ENCODE measurements at places on chromosomes 1 and 21. TPM values are rescaled to one million over a fixed set of nuclear protein-coding genes. Genes with fewer than 3 reads are reported as not detected.

DNA sequence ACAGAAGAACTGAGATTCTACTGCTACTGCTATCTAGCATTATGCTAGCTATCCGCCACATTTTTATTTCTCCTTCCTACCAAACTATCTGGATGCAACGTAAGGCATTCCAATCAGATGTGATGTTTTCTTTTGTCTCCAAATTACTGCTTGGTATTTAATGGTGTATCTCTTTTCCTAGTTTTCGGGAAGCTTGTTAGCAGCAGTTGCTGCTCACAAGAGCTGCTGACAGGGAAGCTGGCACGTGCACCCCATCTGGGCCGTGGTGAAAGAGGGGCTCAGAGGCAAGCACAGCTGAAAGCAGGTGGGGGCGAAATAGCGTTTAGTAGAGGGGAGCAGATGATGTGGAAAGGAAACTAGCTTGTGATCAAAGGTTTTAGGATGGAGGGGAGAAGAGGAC, 57.3 kb downstream of the JAK1 start:
- H3K36me3 ChIP-seq = no peaks in the 10 kb centered on the region
- H3K4me3 ChIP-seq = no peak overlapping the region
- DNase-seq = no peak
- H3K27me3 ChIP-seq = no peaks in the 10 kb centered on the region

- H3K36me3 ChIP-seq = no peaks in the 10 kb centered on the region
- no peak overlapping the region for H3K4me3 ChIP-seq
- H3K27ac ChIP-seq = no peak overlapping the region
- no peak for DNase-seq
Measured at GRCh38 chr1:172477741-172478140, 33.9 kb upstream of the PIGC start.

The FMO2 gene
- total RNA-seq = 15.3 TPM

The RCAN3 gene
- 15.0 TPM for total RNA-seq

DNA sequence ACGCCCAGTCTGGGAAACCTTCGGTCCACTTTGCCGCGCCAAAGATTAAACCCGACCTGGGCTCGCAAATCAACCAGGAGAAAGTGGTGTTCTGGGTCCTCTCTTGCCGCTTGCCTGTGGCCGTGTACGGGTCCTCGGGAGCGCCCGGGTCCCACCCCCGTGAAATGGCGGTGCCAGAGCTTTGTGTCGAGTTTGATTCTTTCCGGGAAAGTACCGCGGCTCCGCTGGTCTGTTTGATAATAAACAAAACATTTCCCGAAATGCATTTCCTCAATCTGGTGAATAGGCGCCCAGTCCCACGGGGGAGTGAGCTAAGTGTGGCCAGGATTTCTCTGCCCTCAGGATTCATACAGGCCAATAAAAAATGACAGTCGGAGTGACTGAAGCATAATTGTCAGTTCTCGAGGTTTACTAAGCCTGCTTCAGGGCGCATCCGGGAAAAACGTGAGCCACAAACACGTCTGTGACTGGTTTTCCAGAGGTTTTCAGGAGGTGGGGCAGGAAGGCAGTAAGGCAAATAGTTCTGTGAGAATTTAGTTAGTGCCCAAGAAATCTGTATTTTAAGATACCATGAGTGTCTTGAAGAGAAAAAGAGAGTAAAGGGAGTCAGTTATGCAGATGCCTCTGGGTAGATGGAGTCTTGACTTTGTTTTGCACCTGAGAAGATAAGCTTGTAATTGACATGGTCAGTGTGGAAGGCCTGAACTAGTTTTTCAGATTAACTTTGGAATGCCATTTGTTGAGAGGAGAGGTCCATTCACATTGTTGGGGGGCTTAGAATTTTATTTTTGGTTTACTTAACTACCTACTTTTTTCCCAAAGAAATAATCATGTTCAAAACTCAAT, 675 bp downstream of the IFNAR1 start:
- peak overlapping the region; percentile 97 for H3K27ac ChIP-seq
- peak overlapping the region; percentile 99 for H3K4me3 ChIP-seq
- no peaks in the 10 kb centered on the region for H3K27me3 ChIP-seq
- no peaks in the 10 kb centered on the region for H3K36me3 ChIP-seq
- DNase-seq = peak; percentile 86

DNA sequence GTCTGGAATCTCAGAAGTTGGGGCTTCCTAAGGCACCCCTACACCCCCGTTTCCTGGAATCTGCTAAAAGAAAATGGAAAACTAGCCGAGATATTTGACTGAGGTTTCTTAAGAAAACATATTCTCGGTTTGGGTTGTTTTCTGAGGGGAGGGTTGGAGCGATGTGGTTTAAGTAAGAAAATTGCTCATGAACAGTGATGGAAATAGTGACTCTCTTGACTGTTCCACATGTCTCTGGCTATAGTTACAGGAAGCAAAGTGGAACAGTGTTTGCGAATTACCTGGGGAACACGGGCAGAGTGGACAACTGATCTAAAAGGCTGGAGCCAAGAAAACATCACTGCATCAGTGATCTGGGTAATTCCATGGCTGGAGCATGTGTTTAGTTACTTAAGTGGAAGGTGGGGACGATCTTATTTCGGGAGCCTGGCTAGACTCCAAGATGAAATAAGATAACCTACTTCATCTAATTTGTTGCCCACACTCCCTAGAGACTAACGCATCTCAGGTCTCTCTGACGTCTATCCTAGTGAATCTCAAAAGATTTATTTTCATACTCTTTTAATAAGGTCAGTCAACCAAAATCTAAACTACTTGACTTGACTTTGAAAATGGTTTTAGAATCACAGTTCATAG, 92.4 kb downstream of the KCNJ15 start:
- no peaks in the 10 kb centered on the region for H3K27me3 ChIP-seq
- no peak overlapping the region for H3K27ac ChIP-seq
- no peaks in the 10 kb centered on the region for H3K36me3 ChIP-seq

GRCh38 chr1:17308593-17308992, 596 bp downstream of the PADI4 start:
- H3K27ac ChIP-seq = no peak overlapping the region
- no peaks in the 10 kb centered on the region for H3K36me3 ChIP-seq
- DNase-seq = peak; percentile 11
- no peak overlapping the region for H3K4me3 ChIP-seq
- H3K4me1 ChIP-seq = no peaks in the 10 kb centered on the region
- no peaks in the 10 kb centered on the region for H3K27me3 ChIP-seq

DNA sequence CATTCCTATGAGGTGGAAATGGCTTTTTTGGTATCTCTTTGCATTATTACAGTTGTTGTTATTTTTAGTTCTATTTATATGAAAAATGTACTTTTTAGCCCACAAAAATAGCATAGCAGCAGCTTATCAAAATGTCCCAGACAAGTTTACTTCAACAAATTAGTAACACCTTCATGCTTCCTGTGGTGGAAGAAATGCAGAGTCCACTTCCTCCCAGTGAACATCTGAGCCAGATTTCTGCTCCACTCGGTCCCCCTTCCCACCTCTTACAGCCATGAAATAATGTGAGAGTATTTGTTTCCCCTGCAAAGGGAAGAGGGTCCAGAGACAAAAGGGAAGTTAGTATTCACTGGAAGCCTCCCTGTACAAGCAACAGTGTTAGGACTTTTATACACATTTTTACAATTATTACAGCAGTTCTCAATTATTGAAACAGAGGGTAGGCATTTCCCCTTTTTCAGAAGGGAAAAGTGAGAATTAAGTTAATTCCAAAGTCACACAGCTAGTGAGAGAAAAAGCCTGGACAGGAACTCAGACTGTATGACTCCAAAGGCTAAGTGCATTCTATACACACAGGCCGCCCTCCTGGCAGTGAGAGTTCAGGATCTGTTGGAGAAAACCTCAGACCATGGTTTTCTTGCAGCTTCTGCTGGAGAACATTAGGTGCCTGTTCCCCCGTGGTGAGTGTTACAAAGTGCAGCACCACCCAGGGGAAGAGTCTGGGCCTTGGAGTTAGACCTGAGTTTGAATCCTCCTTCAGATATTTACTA, 126.5 kb downstream of the PBX1 start:
- no peak for DNase-seq
- H3K36me3 ChIP-seq = no peaks in the 10 kb centered on the region
- no peaks in the 10 kb centered on the region for H3K4me1 ChIP-seq

The ATP1A4 gene
- total RNA-seq = not detected

- H3K27ac ChIP-seq = no peak overlapping the region
- no peak overlapping the region for H3K4me3 ChIP-seq
- no peak for DNase-seq
- no peaks in the 10 kb centered on the region for H3K36me3 ChIP-seq
Measured at GRCh38 chr1:244346972-244347618, 104.6 kb downstream of the ADSS2 start.

- no peak overlapping the region for H3K4me3 ChIP-seq
- no peaks in the 10 kb centered on the region for H3K36me3 ChIP-seq
- DNase-seq = no peak
Measured at GRCh38 chr1:117570988-117571409, 34.8 kb upstream of the TENT5C start.

- peak; percentile 96 for DNase-seq
- H3K36me3 ChIP-seq = no peaks in the 10 kb centered on the region
- peak overlapping the region; percentile 66 for H3K4me3 ChIP-seq
- H3K4me1 ChIP-seq = no peaks in the 10 kb centered on the region
- H3K27ac ChIP-seq = peak overlapping the region; percentile 62
Measured at GRCh38 chr1:202861420-202862132, 27.4 kb downstream of the RABIF start.

DNA sequence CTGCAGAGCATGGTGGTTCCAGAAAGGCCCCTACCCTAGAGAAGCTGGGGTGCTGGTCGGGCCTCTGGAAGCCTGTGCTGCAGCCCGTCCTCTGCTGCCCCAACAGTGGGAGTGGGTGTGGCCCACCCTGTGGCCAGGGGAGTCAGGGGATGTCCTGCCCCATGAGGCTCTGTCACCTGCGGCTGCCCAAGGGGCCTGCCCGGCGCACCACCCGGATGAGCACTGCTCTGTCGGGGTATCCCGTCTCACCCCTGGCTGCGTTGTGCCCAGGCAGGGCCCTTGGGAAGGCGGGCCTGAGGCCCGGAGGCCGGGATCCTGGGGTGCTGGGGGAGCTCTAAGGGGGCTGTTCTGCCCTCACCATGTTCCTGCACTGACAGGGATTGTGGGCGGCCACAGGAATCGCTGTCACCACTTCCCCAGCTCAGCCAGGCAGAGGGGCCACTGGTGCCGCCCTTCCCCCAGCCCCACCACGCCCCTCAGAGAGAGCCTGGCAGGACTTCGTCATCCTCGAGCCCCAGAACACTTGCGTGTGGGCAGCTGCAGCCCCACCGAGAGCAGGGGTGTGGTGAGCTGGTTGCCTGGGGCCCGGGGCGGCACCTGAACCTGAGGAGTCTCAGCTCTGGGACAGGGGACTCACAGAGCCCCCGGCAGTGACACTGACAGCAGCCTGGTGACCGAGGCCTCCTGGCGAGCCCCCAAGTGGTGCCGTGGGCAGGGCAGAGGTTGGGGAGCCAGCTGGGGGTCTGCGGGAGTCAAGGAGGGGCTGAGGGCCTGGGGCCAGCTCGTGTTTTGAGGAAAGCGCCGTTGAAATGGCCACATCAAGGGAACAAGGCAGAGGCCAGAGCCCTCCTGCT, 20.2 kb downstream of the PANK4 start:
- no peak for DNase-seq
- H3K4me3 ChIP-seq = no peak overlapping the region
- peaks cover 49% of the 10 kb centered on the region for H3K27me3 ChIP-seq
- peaks cover 25% of the 10 kb centered on the region for H3K36me3 ChIP-seq
- no peak overlapping the region for H3K27ac ChIP-seq
- peaks cover 8% of the 10 kb centered on the region for H3K4me1 ChIP-seq

The TNFRSF1B gene
- total RNA-seq = 18.6 TPM

DNA sequence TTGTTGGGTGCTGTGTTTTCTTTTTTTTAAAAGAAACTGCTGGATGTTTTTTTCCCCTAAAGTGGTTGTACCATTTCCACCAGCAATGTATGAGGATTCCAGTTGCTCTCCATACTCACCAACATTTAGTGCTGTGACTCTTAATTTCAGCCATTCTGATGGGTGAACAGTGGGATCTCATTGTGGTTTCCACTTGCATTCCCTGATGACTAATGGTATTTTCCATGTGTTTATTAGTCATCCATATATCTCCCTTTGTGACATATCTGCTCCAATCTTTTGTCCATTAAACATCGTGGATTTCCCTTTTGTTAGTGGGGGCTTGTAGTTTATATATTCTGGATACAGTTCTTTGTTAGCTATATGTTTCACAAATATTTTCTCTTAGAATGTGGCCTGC, 206.0 kb downstream of the CAMTA1 start:
- H3K27ac ChIP-seq = no peak overlapping the region
- H3K36me3 ChIP-seq = no peaks in the 10 kb centered on the region
- H3K4me3 ChIP-seq = no peak overlapping the region

DNA sequence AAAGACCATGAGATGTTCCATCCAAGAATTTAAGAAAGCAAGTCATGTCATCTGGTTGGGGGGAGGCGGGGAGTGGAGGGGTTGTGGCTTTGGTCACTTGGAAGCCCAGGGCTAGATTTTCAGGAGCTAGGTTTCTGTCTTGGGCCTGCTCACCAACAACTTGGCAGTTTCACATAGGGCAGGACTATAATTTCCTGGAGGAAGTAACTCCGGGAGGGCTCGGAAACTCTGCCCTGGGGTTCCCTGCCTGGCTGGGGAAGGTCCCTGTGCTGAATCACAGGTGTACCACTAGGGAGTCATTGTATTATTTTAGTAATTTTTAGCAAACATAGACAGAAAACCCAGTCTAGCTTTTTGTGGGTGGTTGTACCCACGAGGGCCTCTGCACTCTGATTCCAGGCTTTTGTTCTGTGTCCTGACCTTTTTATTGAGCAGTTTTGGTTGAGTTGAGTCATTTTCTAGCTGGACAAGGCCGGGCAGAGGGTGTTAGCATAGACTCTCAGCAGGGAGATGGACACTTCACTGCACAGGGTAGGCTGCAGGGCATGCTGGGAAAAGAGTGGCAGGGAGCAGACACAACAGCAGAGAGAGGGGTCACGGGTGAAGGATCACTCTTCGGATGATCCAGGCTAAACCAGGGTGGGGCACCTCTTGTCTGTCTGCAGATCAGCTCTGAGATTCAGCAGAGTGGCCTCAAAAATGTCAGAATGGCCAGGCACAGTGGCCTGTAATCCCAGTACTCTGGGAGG, 144.7 kb downstream of the GRIK3 start:
- H3K36me3 ChIP-seq = no peaks in the 10 kb centered on the region
- DNase-seq = peak; percentile 21
- H3K27ac ChIP-seq = no peak overlapping the region

The ATP6V0B gene
- 152 TPM for total RNA-seq

GRCh38 chr1:6460301-6461050, 5.5 kb downstream of the TNFRSF25 start:
- H3K27ac ChIP-seq = peak overlapping the region; percentile 4
- no peaks in the 10 kb centered on the region for H3K4me1 ChIP-seq
- H3K27me3 ChIP-seq = peaks cover 13% of the 10 kb centered on the region

- H3K4me3 ChIP-seq = no peak overlapping the region
- H3K27me3 ChIP-seq = no peaks in the 10 kb centered on the region
- no peaks in the 10 kb centered on the region for H3K4me1 ChIP-seq
Measured at GRCh38 chr21:14753466-14754258, 207.5 kb upstream of the SAMSN1 start.

DNA sequence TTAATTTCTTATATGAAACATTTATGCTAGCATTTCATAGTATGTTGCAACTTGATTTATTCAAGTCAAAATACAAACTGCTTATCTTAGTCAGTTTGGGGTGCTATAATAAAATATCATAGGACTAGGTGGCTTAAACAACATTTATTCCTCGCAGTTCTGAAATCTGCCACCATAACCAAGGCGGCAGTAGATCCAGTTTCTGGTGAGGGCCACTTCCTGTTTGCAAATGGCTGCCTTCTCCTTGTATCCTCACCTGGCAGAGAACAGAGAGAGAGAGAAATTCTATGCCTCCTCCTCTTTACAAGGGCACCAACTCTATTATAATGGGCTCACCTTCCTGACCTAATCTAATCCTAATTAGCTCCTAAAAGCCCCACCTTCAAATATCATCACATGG, 76.1 kb upstream of the RGS2 start:
- no peaks in the 10 kb centered on the region for H3K36me3 ChIP-seq
- no peak for DNase-seq
- no peak overlapping the region for H3K27ac ChIP-seq
- H3K4me1 ChIP-seq = no peaks in the 10 kb centered on the region
- no peak overlapping the region for H3K4me3 ChIP-seq

Measured in sigmoid colon (tissue), 7 donors.